Thyroid gland (tissue), 4 donors: ENCODE measurements at places on chromosomes 1 and 21. TPM values are rescaled to one million over a fixed set of nuclear protein-coding genes. Genes with fewer than 3 reads are reported as not detected.

DNA sequence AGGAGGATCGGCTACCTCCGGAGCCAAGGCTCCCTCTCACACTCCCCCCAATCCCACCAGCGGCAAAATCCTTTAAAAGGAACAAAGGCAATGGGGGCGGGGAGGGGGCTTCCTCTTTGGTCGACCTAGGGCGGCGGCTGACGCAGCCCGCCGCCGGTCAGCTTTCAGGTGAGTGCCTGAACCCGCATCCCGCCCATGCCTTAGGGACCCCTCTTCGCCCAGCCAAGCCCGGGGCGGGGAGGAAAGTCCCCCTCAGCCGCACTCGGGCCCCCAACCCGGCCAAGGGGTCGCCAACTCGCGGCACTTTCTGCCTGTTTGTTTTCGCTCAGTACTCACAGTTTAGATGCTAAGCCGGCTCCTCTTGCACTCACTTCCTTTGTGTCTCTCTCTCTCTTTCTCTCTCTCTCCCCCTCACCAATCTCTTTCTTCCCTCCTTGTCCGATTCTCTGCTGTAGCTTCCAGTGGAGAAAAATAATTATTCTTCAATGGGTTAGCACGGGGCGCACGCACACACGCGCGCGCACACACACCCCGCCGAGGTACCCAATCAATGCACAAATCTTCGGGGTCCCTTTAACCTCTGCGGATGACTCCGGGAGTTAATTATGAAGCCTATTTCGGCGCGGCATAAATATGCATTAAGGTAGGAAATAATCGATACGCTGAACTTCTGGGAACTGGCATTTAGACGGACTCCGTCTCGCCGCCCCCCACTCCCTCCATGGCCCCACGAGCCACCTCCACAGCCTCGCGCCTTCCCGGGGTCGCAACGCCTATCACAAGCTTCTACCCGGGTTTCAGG is at the start of gene BLACAT1:
Gene BLACAT1, minus strand, starts transcription at position 465 of the 802 bp plus-strand sequence.
- DNase-seq = no peak

GRCh38 chr1:1987142-1987510 is 16.5 kb downstream of the CFAP74 start:
- no peak for DNase-seq

The UBE2U gene
- not detected for total RNA-seq

The SFN gene
- total RNA-seq = 0.54 TPM
